Ecto neural progenitor cell (in vitro differentiated cells): ENCODE measurements at places on chromosomes 16 and 17.
A peak's percentile ranks its signal among the peaks of the same experiment; 100 is the strongest.

DNA sequence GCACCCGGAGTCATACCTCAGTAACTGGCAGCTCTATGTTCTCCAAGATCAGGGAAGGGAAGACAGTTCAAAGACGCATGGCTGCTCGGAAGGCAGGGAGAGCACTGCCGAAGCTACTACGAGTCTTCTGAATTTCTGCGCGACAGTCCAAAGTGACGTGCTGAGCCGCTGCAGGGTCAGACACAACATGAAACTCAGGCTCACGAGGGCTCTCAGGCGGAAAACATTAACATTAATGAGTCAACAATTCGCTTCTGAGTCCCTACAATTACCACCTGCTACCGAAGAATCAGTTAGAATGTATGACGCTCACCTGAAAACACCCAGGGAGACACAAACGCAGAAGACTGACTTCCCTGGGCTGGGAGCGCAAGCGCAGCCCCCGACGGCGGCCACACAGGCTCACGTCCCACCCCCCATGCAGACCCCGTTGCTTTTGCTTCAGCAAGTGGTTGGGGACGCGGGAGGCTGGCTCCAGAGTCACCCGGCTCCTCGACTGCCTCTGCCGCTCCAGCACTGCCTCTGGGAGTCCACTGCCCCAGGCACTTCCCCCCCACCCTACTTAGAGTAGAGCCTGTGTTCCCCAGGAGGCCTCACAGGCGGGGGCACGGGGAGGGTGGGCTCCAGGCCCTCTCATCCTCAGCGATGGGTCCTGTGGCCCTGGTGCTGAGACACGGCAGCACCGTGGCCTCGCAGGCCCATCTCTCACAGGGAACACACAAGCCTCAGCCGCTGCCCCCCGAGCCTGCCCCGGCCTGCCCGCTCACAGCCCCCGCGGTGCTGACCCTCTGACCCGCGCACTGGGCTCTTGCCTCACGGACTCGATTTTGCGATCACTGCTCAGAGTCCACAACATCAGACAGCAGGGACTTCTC is 38.9 kb downstream of the LMF1 start:
- DNase-seq = no peak

DNA sequence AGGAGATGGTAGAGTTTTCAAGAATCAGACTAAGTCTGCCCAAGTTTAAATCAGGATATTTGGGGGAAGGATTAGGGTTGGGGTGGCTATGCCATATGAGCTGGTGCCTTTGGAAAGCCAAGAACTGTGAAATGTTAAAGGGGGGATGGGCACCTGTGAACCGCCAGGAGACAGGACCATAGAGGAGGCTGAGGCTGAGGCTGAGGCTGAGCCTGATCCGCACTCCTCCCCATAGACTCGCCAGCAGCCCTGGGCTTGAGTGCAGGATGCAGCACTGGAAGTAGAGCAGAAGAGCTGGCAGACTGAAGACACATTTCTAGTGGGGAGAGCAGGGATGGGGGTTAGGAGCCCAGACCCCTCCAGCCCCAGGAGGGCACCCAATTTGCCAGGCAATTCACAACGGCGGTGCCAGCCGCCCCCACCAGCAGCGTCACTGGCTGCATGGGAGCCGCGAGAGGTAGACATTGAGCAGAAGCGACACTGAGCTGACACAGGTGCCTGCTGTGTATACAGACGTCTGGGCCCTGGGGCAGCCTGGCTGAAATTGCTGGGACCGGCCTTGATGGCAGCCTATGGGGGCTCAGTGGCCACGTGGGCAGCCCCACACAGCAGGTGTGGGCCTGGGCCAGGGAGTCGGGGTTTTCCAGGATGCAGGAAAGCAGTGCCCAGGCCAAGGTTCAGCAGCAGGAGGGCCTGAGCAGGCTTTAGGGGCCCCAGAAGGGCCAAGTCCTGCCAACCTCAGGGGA is 9.2 kb downstream of the PIMREG start:
- no peak for DNase-seq

DNA sequence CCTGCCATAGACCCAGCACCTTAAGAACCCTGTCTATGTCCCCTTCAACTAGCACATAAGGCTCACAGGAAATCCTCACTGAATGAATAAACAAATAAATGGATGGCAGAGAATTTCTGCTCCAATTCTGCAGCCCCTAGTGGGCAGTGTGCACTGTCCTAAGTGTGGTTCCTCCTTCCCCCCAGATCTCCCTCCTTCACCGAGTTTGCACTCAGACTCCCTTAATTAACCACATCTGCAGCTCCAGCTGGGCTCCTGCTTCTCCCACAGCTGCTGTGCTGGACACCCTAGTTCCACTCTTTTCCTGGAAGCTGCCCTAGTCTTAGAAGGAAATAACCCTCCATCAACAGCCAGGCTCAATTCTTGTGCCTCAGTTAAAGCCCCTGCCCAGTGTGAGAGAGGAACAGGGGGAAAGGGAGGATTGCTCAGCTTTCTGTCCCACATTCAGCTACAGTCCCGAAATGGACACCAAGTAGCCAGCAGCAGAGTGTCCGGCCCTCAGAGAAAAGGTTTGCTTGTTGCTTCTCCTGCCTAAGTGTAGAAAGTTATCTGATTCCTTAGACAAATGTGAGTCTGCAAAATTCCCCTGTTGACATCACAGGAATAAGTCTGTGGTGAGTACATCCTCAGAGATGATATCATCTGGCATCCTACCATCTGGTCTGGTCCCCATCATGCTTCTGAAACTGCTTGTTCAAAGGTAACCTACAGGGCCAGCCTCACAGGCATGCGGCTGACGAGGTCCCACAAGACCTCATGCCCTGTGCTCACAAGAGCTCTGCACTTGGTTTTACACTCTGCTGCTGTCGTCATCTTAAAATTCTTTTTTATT is 12.3 kb downstream of the LRRC3C start:
- no peak for DNase-seq

DNA sequence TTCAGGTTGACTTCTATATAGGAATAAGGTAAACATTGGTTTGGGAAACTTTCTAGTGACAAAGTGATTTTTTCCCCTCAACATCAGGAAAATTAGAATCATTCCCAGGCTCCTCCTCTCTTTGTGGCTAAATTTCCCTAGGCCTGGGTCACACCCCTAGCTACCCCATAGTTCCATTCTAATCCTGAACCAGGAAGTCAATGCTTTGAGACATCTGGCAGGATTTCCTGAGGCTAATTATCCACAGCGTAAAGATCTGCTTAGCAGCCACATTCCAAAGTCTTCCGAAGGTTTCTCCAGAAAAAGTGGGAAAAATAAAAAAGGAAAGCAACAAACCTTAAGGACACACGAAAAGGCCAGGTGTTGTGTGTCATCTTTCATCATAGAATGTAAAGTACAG is 60.3 kb upstream of the CORO6 start:
- DNase-seq = peak; percentile 55

GRCh38 chr17:9209781-9210370 is 188.6 kb downstream of the NTN1 start:
- DNase-seq = no peak

GRCh38 chr17:63819131-63819530 is 8.1 kb upstream of the PSMC5 start:
- no peak for DNase-seq

- DNase-seq = no peak
Measured at GRCh38 chr16:77308163-77308561, 109.0 kb downstream of the SYCE1L start.
